ENCODE measurements at places on chromosomes 6 and 20.
A peak's percentile ranks its signal among the peaks of the same experiment; 100 is the strongest.

- peak; percentile 7 for DNase-seq
Observed at GRCh38 chr20:39066471-39067242, 104.5 kb downstream of the DHX35 start.

DNA sequence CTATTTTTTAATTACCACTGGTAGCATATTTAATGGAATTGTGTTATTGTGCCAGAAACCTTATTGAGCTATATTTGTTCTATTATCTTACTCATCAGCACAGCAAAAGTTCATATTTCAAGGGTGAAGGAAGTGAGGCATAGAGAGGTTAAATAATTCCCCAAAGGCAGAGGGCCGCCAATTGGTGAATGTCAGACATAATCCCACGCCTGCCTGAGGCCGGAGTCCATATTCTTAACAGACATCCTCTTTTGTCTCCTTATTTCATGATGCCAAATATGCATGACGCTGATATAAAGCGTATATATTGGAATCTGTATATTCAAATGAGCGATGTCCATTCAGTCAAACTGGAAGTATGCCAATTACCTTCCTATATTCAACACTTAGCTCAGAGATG is 505.0 kb upstream of the SLC35B3 start:
- peak; percentile 33 for DNase-seq

DNA sequence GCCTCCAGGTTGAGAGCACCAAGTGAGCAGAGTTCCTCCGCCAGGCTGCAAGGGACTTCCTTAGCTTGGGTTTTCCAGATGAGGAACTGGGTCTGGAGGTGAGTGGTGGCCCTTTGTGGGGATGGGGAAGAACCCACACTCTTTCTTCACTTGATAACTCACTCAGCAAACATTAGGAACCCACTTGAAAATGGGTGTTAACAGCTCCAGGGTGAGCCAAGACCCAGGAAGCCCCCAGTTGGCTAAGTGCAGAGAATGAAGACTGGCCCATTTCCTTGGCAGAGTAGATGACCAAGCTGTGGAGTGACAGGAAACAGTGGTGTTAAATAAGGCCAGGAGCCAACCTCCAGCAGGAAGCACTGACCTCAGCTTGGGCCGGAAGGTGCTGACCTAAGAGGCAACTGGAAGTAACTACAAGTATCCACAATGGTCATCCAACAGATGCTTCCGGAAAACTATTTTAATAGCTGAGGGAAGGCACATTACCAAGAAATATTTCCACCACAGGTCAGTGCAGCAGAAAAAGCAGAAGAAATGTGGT is 22.7 kb downstream of the MRPL14 start:
- no peak for DNase-seq

GRCh38 chr6:129692467-129692866 is 17.5 kb downstream of the ARHGAP18 start:
- DNase-seq, result no peak

DNA sequence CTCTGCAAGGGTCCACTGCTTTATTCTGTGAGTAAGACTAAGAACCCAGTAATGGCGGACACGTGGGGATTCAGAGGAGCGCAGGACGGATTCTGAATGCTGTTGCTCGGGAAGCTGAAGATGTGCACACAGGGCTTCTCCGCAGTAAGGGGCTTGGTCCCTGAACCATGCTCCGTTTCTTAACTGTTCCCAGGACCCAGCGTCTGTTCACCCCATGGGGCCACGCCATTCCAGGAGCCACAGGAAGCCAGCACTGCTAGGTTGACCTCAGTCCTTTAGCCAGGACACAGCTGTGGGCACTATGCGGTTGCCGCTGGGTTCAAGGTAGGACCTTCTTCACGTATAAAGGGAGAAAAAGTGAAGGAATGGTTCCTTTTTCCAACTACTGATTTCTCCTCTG is 59.8 kb downstream of the IRF4 start:
- DNase-seq, result no peak

- DNase-seq, result peak; percentile 17
Observed at GRCh38 chr20:41135187-41135887, 2.0 kb upstream of the PLCG1 start.

- no peak for DNase-seq
Observed at GRCh38 chr6:48919555-48919954, 543.5 kb downstream of the MMUT start.

GRCh38 chr6:41257369-41258195 is 28.9 kb downstream of the TREM1 start:
- peak; percentile 34 for DNase-seq

DNA sequence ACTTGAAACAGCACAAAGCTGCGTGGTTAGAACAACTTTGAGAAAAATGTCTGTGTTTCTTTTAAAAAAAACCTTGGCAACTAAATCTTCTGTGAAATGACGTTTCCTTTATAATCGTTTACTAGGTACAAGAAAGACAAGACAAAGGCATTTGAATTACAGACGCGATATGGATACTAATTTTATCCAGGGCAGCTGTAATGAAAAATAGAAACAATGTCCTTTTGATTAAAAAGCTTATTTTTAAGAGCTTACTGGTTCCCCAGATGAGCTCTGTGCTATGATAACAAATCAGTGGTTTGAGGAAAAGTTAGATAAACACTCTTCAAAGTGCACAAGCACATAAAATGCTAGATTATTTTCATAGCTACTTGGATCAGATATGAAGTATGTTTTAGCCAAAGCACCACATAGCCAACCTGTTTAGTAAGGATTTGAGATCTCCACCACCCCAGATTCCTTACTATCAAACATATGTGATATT is 1.6 kb upstream of the SYNCRIP start:
- DNase-seq, result peak; percentile 38

DNA sequence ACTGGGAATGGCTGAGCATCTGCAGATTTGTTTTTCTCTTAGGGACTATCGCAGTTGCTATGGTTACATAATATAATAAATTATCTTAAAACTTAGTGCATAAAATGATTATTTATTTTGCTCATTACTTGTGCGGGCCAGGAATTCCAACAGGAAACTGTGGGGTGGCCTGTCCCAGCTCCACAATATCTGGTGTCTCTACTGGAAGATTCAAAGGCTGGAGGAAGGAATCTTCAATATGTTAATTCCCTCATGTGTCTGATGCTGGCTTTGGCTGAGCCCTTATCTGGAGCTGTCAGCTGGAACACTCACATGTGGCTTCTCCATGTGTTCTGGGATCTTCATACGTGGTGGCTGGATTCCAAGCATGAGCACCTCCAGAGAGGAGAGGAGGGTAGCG is 23.9 kb upstream of the B3GAT2 start:
- DNase-seq, result no peak

- no peak for DNase-seq
Observed at GRCh38 chr20:56166781-56167465, 81.6 kb upstream of the MC3R start.

DNA sequence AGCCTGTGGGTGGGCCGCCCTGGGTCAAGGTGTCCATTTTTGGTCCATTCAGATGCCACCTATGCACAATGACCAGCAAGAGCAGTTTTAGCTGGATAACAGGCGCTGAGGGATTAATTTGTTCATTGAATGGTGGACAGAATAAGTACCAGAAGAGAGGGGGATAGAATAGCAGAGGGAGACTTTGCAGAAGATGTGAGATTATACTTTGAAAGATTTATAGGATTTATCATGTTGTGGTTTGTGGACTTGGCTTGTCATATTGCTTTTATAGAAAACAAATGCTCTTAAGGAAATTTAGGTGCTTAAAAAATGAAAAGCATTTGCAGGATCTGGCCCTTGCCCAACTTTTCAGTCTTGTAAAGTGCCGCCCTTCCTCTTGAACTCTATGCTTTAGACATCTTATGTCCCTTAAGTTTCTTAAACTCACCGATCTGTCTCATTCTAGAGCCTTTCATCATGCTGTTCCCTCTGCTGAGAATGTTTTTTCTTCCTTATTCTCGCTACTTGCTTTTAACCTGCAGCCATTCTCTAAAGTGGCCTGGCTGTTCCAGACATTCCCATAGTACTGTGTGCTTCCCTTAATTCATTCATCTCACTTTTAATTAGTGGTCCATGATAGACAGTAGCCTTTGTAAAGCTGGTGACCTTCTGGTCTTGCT is 42.5 kb downstream of the CD109 start:
- DNase-seq, result no peak

DNA sequence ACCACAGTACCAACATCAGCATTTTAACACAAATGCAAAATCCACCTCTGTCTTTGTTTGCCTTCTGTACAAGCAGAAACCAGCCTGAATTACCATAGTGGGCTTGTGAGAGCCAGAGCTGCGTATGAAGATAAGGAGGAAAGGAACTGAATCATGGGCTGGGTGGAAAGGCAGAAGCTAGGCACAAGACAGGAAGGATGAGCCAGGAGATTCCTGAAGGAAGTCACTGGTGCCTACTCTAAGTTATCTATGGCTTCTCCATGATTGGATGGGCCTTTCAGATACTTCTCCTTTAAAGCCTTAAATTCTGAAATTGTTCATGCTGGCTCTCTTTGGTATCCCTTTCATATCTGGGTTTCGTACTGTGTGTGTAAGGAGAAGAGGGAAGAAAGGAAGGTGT is 140.6 kb downstream of the LCA5 start:
- no peak for DNase-seq

DNA sequence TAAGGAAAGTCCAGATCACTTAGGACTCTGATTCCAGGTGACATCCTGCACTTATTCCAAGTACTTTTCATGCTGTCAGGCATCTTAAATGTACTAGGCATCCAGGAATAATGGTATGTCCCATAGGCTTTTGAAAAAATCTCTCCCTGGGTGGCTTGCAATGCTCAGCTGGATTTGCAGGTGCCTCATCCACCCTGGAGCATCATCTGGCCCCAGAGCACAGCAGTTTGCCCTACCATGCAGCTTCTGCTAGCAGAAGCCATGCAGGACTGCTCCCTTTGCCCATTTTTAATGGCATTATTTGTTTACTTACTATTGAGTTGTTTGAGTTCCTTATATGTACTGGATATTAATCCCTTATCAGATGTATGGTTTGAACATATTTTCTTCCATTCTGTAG is 45.2 kb downstream of the DZANK1 start:
- no peak for DNase-seq

GRCh38 chr20:7123457-7123856 is 356.0 kb downstream of the BMP2 start:
- DNase-seq, result peak; percentile 63

- DNase-seq, result peak; percentile 79
Observed at GRCh38 chr6:12749531-12750379, 33.2 kb downstream of the PHACTR1 start.

GRCh38 chr6:29483186-29483585 is 4.6 kb downstream of the MAS1L start:
- DNase-seq, result no peak

DNA sequence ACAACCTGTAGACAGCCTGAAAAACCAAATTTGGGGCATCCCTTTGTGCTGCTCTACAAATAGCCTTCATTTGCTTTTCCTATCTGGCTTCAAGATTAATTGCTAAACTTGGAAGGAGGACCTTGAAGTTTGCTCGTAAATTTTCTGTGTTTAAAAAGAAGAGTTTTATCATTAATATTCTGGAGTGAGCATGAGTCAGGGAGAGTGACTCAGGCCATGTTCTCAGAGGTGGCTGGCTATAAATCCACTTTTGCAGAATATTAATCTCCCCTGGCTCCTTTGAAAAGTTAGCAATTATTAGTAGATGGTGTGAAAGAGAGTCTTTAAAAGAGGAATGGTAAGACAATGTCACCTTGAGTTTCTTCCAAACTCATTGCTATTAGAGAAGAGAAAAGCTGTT is 91.0 kb downstream of the ANKEF1 start:
- DNase-seq, result no peak

DNA sequence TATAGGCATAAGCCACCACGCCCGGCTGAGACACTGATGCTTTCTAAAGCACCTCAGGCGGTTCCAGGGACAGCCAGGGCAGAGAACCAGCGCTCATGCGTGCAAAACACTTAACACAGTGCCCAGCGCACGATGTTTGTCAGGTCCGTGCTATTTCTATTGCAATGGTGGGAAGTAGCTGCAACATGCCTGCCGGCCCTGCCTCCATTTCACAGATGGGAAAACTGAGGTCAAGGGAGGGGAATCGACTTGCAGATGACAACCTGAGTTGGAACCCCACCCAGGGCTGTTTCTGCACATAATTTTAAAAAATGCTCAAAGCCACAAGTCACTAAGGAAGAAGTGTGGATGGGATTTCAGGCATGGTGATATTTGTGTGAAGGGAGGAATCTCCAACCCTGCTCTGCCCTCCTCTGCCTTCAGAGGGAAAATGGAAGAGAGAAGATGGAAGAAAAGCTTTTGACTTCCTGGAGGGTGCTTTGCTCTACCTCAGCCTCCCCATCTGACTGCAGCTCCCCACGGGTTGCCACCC is 39.9 kb downstream of the KIAA1755 start:
- DNase-seq, result no peak

- no peak for DNase-seq
Observed at GRCh38 chr6:7047966-7048365, 59.8 kb upstream of the RREB1 start.

DNA sequence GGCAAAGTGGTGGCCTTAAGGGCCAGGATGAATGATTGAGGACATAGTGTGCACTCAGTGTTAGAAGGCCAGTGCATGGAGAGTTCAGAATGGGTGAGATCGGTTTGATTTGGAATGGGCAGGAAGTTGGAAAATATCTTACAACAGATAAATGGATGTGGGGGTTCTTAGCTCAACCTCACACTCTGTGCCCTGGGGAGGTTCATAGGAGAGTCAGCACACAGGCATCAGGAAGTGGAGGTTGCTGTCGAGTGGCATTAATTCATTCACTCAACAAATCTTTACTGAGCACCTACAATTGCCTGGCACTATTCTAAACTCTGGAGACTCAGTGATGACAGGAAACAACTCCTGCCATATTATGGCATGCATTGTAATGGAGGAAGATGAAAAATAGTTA is 313.7 kb upstream of the SUPT3H start:
- DNase-seq, result no peak

GRCh38 chr6:144104898-144105487 is 9.6 kb upstream of the SF3B5 start:
- peak; percentile 32 for DNase-seq

DNA sequence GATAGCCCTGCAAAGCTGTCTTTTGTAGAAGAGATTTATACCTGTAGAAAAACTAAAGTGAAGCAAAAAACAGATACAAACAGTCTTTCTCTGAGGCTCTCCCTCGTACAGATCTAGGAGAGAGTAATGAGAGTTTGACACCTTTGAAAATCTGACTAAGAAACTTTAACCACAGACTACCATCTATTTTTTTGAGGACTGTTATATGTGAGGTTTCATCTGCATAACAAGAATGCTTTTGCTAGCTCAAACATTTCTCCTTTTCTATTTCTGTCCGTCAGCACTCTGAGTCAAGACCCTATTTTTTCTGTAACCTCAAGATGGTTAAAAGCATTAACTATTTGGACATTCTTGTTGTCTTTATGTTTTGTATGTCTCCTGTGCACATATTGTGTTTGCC is 193.0 kb downstream of the BTBD3 start:
- DNase-seq, result no peak

DNA sequence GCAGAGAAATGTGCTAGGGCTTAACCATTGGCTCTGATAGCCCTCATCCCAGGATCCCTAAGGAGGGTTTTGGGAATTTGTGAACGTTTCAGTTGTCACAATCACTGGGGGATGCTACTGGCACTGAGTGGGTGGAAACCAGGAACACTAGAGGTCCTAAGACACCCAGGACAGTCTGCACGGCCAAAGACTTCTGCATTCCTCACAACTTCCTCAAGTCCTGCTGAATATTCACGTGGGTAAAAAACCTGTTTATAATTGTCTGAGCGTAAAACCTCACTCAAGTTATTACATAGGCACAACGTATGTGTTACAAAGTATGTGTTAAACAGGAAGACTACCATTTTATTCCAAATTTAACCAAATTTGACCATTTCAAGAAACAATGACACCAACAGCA is 52.4 kb downstream of the GMDS start:
- no peak for DNase-seq

All from NCI-H2081 (cell line).